ENCODE measurements at places on chromosomes 5 and 9.
A peak's percentile ranks its signal among the peaks of the same experiment; 100 is the strongest.

GRCh38 chr9:129751841-129752801 lies 721 bp downstream of the PTGES start:
- no peak for DNase-seq

DNA sequence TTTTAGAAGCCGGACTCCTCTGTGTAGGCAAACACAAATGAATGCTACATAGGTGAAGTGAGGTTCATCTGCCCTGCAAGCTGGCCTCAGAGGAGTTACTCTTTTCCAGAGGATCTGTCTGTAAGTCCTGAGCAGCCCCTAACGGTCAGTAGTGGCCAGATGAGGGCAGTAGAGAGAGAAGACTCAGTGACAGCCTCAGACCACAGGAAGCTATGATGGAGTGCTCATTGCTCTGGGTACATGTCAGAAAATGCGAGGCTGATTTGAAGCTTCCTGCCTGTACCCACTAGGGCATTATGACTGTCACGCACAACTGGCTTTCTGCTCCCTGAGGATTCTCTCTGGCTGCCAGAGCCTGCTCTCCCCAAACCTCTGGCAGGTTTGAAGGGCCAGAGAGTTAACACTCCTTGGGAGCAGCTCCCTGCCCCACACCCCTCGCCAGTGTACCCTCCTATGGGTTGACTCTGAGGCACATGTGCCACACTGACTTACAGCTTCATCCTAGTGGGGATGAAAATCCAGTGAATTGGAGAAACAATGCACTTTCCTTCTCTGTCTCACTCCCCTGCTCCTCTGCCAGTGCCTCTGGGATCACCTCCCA lies 141.5 kb downstream of the GABRG2 start:
- peak; percentile 15 for DNase-seq

DNA sequence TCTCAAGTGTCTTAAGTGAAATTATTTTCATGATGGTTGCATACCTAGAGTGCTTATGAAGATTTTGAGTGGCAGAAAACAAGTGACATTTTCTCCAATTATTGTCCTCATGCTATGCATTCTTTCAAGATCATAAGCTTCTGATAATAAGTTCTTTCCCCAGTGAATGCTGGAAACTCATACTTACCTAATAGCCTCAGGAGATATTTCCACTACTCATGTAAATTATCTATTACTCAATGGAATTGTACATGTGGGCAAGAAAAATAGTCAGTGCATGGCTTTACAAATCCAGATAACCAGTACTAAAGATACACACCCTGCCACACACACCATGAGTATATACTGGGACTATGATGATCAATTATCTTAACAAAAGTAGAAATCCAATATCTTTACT lies 1219.4 kb upstream of the C9orf72 start:
- DNase-seq: no peak

DNA sequence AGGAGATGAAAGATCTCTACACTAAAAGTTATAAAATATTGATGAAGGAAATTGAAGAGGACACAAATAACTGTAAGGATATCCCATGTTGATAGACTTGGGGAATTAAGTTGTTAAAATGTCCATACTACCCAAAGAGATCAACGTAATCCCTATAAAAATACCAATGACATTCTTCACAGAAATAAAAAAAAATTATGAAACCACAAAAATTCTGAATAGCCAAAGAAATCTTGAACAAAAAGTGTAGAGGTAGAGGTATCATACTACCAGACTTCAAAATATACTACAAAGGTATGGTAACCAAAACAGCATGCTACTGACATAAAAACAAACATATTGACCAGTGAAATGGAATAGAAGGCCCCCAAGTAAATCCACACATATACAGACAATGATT lies 71.5 kb upstream of the ELL2 start:
- DNase-seq: no peak

DNA sequence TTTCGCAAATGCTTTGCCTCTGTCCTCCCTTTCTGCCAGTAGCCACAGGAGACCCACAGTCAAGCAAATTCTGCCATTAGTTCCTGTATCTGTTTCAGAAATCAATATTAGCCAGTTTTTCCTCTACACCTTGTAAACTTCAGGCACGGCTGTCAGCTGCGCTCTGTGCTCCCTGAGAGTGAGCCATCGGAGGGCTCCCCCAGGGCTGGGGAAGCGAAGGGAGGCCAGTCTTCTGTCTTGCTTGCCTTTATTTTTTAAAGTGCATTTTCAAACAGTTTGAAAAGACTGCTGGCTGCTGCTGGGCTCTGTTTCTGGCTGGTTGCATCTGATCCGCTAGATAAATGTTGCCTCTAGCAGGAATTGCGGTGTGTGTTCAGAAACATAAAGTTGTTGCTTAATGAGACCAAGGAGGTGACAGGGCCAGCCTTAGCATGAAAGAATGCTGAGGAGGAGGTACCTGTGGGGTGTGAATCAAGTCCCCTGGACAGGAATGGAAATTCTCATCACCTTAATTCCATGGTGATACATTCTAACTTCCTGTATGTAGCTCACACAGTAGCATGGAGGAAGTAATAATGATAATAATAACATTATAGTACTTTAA lies 421.7 kb upstream of the KIF2A start:
- no peak for DNase-seq

DNA sequence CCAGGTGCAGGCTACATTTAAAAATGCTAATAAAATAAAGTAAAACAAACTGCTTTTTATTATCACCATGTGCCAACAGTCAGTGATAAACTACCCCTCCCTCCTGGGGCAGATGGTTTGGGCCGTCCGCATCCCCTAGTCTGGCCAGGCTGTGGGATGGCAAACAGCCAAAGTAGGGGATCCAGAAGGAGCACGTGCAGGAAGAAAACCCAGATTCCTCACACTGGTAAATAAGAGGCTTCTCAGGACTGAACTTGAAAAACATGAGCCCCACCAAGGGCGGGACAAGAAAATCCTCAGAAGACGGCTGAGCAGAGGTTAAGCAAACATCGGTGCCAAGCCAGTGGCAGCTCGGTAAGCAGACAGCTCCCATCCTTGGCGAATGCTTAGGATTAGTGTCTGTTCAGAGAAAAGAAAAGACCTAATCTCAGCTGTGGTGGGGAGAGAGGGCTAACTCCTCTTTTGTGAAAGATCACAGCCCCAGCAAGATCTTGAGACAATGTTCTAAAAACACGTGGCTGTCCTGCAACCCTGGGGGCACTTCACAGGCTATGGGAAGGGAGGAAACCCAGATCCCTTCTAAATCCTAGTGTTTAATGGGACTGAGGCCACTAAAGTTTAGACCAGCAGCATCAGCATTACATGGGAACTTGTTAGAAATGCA lies 46.5 kb upstream of the GDNF start:
- DNase-seq: no peak

GRCh38 chr5:83927140-83927733 lies 206.6 kb upstream of the HAPLN1 start:
- peak; percentile 9 for DNase-seq

DNA sequence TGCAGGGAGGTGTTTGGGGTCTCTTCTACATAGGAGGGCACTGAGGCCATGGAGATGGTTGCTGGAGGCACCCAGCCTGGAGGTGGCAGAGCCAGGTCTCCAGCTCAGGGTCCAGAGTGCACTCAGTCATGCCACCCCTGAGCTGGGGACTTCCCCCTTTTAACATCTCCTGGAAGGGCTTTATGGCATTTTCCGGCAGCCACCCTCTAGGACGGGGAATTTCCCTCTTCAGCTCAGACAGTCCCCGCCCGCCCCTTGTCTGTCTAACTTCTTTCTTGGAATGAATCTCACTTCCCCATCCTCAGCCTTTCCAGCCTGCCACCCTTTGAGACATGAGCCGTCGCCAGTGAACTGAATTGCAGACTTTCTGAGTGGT lies 49.9 kb downstream of the COL15A1 start:
- no peak for DNase-seq

GRCh38 chr9:135563858-135564257 lies 2.3 kb downstream of the PAEP start:
- no peak for DNase-seq

DNA sequence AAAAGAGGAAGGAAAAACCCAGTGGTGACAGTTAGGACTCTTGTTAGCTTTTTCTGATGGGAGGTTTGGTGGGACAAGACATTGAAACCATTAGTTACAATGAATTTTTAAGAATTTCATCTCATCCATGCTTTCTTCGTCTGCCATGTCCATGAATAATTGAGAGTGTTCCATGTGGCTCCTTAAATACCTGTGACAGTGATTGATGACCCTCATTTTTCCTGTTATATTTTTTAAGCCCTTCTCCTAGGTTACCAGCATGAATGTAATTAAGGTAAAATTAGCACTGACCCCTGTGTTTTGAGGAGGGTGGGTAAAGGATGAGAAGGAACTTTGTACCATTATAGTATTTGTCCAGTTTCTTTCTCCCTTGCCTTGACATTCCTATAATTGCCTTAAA lies 23.5 kb upstream of the PHF2 start:
- no peak for DNase-seq

GRCh38 chr9:114947058-114947457 lies 16.7 kb upstream of the TNFSF8 start:
- no peak for DNase-seq

DNA sequence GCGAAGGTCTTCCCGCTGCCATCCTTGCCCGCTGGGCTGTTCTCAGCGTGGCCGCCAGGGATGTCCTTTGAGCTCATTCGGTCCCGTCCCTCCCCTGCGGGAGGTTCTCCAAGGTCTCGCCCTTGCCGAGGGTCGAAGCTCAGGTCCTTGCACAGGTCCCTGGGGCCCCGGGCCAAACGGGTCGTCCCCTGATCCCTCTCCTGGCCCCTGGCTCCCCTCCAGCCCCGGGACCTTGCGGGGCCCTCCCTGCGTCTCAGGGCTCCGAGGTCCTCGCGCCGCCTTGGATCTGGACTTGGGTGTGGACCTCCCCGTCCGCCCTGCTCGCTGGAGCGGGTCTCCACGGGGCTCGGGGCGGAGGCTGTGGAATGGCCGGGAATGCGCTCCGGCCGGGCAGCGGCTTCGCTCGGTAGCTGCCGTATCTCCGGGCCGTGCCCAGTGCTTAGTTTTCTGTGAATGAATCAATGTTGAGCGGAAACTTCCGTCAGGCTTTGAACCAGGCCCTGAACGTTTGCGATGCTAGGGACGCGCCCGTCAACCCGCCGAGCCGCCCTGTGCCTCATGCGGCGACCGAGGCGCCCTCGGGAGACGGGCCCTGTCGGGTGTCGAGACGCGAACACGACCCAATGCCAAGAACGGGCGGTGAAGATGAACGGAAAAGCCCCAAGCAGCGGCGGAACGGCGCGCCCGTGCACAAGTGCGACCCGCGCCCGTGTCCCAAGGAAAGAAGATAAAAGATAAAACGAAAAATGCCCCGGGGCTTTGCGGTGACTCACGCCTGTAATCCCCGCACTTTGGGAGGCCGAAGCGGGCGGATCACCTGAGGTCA lies 780 bp downstream of the RNU6ATAC start:
- no peak for DNase-seq

GRCh38 chr5:154466671-154467070 lies 11.4 kb downstream of the HAND1 start:
- DNase-seq: no peak

GRCh38 chr5:116763987-116764866 lies 189.6 kb upstream of the SEMA6A start:
- no peak for DNase-seq

- DNase-seq: no peak
Observed at GRCh38 chr5:1383886-1384401, 39.0 kb upstream of the CLPTM1L start.

DNA sequence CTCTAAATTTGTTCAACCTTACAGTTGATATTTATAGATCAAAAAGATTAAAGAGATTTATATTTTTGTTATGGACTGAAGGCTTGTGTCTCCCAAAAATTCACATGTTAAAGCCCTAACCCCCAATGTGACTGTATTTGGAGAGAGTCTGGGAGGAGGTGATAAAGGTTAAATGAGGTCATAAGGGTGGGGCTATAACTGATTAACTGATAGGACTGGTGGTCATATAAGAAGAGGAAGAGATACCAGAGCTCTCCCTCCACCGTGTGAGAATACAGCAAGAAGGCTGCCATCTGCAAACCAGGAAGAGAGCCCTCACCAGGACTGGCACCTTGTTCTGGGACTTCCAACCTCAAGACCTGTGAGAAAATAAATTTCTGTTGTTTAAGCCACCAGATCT lies 264.3 kb downstream of the ENC1 start:
- DNase-seq: no peak

- no peak for DNase-seq
Observed at GRCh38 chr5:135454946-135455345, 2.8 kb upstream of the TIFAB start.

GRCh38 chr9:119257592-119257991 lies 111.6 kb downstream of the BRINP1 start:
- DNase-seq: no peak

DNA sequence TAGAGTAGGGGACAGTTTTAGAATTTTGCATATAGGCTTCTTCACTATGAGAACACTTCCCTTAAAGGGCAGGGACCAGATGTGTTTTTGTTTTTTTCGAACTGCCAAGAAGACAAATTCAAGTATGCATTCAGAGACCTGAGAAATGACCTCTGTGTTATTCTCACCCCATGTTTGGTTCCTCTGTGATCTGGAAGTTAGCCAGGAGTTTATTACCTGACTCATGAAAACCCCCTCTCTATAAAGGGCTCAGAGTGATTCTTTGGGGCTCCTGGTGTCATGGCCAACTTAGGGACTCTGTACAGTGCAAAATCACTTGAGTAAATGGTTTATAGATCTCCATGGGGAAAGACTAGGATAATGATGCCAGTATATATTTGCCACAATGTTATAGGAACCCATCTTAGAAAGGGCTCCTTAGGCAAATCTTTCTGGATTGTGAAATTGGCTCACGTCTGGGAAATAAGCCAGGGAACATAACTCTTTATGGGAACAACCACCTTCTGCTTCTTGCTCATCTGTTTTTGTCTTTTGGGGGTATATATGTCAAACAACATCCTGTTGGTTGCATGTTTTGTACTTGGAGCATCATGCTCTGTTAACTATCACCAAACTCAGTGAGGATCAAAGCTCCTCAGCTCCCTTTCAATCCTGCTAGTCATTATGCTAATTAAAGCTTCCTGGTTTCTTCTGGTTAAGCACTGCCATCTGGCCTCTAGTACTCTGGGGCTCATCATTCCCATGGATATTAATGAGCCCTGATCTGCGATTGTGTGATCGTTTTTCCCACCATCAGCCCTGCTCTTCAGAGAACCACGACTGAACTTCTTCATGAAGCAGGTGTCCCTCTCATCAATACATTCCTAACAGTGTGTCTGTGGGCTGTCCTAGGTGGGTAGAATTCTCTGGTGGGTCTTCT lies 173.4 kb upstream of the CDH12 start:
- peak; percentile 93 for DNase-seq

GRCh38 chr9:129077236-129077635 lies 3.7 kb upstream of the DOLPP1 start:
- DNase-seq: no peak

All from NCI-H1694 (cell line).